ENCODE measurements at places on chromosomes 6 and 20.

DNA sequence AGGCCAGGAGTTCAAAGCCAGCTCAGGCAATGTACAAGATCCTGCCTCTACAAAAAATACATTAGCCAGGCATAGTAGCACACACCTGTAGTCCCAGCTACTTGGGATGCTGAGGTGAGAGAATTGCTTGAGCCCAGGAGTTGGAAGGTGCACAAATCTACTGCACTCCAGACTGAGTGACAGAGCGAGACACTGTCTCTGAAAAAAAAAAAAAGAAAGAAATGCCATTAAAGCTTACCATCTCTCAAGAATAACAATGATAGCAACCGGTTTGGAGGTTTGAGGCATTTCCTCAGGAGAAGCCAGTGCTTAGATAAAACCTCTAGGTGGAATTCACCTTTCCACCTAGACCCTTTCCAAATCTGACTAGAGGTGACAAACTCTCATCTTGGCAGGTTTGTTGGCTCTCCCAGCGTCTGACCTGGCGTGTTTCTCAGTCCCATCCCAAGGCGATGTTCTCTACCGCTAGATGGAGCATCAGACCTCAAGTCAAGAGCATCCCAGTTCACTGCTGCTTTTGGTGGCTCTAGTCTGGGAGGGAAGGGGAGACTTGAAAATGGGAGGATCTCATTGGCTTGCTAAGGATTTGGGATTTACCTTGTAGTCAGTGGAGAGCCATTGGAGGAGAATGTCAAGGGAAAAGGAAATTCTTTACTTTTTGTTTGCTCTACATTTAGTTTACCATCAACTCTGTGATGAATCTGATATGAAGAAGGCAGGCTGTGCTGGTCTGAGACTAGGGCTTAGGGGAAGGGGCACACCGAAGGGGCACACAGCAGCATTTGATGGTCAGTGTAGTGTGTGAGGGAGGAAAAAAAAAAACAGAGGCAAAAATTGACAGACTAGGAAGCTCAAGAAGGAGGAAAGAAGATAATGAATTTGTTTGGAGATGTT is 67.9 kb downstream of the NCOA7 start:
- DNase-seq = peak; percentile 9

GRCh38 chr6:105596284-105596755 is 193.4 kb upstream of the PREP start:
- no peak for DNase-seq

DNA sequence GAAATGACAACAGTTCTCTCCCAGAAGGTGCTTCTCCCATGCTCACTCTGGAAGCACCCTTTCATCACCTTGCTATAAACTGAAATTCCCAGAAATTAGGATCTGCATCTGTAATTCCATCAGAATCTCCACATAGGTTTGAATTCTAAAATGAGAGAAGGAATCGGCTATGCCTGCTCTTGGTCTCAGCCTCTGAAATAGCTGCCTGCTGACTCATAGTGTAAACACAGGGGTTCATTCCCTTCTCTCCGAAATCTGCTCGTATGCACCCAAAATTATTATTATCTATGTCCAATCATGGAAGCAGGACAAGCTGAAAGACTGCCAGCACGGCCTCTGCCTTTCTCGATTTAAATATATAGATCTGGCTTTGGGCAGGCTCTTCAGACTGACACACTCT is 74.6 kb upstream of the TAB2 start:
- DNase-seq = no peak

DNA sequence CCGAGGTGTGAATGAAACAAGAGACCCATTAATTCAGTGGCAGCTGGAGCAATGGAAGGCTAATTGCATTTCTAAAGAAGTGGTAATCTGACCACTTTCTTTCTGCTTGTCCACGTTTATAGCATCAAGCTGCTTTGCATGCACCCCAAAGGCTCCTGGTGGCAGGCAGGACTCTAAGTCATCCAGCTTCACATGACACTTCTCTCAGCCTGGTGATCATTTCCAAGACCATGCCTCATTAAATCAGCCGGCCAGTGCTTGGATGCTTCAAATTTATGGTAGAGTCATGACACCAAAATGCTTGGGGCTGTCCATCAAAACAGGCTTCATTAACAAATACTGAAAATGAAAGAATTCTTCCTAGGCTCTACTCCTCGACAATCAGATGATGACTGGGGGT is 614.9 kb downstream of the DOK5 start:
- no peak for DNase-seq

DNA sequence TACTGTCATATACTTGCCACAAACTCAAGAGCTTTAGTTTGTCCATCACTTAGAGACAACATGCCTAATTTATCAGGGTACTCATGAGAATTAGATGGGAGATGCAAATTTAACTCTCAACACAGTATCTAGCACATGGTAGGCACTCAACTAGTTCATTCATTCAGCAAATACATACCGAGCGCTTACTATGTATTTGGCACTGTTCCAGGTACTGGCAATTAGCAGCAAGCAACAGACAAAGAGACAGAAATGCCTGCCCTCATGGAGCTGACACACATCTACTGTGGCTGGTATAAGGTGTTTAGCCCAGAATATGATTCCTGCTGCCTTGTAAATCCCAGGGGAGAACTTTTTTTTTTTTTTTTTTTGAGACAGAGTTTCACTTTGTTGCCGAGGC is 4.8 kb downstream of the MICAL1 start:
- no peak for DNase-seq

- DNase-seq = no peak
Measured at GRCh38 chr20:16271450-16271849, 301.8 kb downstream of the KIF16B start.

DNA sequence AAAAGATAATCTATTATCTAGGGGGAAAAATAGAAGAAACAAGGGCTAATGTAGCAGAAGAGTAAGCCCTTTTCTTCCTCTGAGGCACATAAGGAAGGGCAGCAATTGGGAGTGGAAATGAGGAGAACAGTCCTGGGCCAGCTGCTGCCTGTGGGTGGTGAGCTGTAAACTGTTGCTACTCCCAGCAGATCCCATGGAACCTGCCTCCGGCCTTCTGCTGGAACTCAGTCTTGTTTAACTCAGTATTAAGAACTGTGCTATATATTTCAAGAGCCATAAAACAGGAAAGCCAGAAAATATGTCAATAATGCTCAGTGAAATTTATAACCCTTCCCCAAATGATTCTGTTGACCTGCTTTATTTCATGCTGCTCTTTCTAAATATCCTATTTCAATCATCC is 464.2 kb downstream of the COL12A1 start:
- no peak for DNase-seq

DNA sequence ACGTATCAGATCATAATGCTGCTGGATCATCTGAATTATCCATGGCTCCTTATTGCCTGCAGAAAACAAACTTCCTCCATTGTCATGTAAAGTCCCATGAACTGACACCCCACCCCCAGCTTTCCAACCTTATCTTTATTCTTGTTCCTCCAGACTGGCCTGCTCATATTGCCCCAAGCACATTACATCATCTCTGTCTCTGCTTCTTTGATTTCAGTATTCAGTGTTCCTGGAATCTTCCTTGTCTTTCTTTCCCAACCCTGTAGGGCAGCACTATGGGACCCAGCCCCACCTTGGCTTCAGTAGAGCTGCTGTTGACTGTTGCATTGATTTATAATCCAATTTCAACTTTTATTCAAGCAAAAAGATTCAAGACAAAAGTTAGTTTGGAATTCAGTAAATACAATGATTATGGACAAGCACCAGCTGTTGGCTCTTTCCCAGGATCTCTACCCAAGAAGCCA is 187.5 kb upstream of the ECI2 start:
- no peak for DNase-seq

DNA sequence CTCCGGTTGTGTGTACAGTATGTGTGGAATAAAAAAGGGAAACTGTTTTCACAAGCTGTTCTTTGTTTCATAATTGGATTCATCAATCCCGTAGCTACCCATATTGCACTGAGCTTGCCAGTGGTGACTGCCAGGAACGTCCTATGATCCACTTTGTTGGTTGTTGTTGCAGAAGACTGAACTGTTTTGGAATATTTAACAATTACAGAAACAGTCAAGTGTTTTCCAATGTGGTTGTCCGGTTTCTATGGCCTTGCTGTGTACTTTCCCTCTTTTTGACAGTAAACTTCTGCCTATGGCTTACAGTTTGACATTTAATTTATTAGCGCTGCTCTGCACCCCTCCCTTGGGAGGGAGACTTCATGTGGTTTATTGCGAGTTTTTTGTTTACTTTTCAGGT is 141.2 kb downstream of the DTNBP1 start:
- no peak for DNase-seq

- no peak for DNase-seq
Measured at GRCh38 chr6:157517601-157518359, 136.8 kb downstream of the ZDHHC14 start.

- no peak for DNase-seq
Measured at GRCh38 chr6:3977875-3978711, 100.8 kb downstream of the FAM217A start.

GRCh38 chr20:40207655-40208054 is 481.4 kb downstream of the MAFB start:
- no peak for DNase-seq

GRCh38 chr6:68186870-68187269 is 448.2 kb upstream of the ADGRB3 start:
- no peak for DNase-seq

GRCh38 chr20:38893565-38894090 is 32.6 kb upstream of the FAM83D start:
- DNase-seq = peak; percentile 74

- peak; percentile 14 for DNase-seq
Measured at GRCh38 chr6:161233986-161234661, 39.7 kb downstream of the AGPAT4 start.

DNA sequence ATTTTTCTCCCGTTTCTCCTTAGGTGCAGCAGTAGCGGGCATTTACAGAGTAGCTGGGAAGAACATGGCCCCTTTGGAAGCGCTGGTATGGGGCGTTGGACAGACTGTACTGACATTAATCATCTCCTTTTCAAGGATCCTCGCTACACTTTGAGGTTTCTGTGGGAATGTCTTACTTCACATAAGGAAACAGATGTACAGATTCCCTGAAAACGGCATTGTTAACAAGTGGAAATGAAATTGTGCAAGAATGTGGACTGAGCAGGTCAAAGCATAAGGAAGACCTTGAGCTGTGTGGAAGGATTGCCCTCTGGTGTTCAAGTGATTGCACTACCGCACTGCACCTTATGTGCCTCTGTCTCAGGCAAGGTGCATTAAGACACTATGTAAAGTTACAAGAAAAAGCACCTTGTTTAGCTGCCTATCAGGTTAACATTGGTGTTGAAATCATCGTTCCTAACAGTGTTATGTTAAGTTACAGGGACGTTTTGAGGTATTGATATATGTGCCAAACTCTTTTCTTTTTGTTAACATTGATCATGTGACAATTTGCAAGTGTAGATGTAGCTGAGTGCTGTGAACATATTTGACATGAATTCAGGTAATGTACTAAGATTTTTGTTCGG is 38.0 kb downstream of the TMEM170B start:
- DNase-seq = peak; percentile 19

GRCh38 chr20:16747291-16747811 is 807 bp upstream of the OTOR start:
- no peak for DNase-seq

GRCh38 chr20:5078399-5078958 is 41.3 kb downstream of the PCNA start:
- peak; percentile 72 for DNase-seq

Measured in H54 (cell line).